ENCODE measurements at places on chromosomes 2 and 18. TPM values are rescaled to one million over a fixed set of nuclear protein-coding genes. Genes with fewer than 3 reads are reported as not detected.
A peak's percentile ranks its signal among the peaks of the same experiment; 100 is the strongest.

DNA sequence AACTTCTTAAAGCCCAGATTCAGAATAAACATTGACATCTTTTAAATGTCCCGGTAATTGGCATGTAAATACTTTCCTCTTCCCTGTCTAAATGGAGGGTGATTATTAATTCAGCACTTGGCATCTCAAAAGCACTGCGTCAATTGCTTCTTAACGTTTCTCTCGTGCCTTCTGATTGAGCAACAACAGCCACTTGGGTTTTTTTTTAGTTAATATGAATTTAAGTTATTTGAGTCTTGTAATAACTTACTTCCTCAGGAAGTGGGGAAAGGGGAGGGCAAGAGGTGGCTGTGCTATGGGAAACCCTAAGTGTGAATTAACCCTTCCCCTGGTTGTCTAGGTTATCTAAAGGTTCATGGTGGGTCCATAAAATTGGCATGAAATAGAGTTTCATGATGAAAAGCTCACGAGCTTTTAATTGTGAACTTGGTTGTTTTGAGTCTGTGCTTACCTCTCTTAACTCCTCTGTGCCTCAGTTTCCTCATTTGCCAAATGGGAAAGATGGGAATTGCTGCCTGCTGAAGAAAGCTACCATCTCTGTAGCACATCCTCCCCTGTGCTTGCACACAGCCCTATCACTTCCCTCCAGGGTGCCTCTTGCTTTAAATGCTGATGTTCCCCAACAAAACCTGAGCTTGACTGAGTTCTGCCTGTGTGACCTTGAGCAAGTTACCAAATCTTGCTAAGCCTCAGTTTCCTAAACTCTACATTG, 126.3 kb upstream of the BCL2L11 start:
- peak; percentile 39 for DNase-seq

DNA sequence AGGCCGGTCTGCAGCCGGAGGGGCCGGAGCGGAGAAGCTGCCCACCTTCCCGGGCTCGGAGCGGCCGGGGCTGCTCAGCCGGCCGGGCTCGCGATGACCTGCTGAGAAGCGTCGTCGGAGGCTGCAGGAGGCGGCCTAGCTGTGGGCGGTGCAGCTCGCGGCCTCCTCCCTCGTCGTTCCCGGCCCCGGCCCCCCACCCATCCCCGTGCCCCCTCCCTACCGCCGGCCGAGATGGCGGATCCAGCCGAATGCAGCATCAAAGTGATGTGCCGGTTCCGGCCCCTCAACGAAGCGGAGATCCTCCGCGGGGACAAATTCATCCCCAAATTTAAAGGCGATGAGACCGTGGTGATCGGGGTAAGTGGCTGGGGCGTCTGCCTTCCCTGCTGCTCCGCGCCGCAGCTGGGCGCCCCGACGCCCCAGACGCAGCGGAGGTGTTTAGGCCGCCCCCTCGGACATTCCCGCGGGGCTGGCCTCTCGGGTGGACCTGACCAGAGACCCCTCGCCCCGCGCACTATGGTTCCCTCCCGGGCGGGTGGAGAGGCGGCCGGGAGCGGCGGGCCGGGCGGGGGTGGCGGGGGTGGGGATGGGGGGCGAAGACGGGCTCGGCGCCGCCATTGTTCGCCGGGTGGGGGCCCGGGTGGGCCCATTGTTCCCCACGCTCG, 492 bp downstream of the KIF5C start:
- no peak for DNase-seq

DNA sequence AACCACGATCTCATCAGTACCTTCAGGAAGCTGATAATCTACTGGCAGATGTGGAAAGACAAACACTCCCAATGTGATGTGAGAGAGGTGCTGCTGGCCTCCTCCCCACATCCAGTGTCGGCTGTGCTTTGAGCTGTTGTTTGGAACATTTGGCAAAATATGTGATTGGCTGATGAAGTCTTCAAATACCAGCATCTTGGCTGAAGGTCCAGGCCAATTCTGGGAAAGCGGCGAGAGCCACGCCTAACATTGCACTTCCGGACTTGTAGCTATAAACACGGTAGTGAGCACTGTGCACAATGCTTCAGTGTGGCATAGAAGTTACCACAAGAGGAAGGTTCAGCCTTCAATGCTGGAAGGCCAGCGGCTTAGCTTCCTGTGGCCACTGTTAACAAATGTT, 198.8 kb downstream of the DCDC2C start:
- no peak for DNase-seq

DNA sequence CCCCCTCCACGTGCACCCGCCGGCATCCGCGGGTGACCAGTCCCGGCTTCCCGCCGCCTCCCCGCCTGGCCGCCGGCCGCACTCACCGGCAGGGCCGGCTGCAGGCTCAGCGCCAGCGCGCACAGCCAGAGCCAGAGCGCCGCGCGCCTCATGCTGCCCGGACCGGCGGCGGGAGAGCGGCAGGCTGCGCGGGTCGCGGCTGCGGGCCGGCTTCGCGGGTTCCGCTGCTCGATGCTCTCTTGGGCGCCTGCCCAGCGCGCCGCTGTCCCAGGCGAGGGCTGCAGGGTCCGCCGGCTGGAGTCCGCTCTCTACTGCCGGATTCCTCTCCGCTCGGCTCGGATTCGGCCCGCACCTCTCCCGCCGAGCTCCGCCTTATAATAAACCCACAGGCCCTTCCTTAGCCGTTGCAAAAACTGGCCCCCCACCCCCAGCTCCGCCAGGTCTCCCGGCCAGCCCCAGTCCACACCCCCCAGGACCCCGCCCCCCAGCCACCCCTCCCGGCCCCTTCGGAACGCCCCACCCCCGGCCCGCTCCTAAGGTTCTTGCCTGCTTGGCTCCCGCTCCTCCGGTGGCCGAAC, at the start of gene SDC1:
SDC1 (minus strand) TSS at position 415 of the 578 bp plus-strand sequence; CDS start at position 152, 263 bp downstream.
- no peak for DNase-seq

DNA sequence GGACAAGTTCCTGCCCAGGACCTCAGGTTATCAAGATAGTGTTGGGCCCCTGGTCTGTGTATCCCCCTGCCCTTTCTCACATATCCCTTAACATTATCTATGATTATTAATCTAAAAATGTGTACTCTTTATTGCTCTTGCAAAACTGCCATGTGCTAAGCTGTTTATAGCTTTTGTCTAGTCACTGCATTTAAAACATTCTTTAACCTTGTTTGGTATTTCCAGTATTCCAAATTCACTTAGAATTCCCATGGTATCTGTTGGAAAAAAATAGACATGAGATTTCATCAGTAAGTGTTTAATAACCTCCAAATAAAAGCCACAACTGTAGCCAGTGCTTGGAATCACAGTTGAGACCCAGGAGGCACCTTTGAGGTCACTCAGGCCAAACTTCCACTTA, 16.2 kb upstream of the GLS start:
- no peak for DNase-seq

GRCh38 chr2:120396013-120396860, 50.3 kb downstream of the INHBB start:
- DNase-seq: no peak

GRCh38 chr2:181394741-181395437, 62.3 kb upstream of the ITGA4 start:
- no peak for DNase-seq

GRCh38 chr2:20594957-20595356, 55.9 kb downstream of the HS1BP3 start:
- no peak for DNase-seq

GRCh38 chr2:156526950-156527636, 90.9 kb downstream of the GPD2 start:
- no peak for DNase-seq

- no peak for DNase-seq
Measured at GRCh38 chr2:215423928-215424540, 11.8 kb downstream of the FN1 start.

- peak; percentile 90 for DNase-seq
Measured at GRCh38 chr2:36438449-36438977, 82.9 kb downstream of the CRIM1 start.

DNA sequence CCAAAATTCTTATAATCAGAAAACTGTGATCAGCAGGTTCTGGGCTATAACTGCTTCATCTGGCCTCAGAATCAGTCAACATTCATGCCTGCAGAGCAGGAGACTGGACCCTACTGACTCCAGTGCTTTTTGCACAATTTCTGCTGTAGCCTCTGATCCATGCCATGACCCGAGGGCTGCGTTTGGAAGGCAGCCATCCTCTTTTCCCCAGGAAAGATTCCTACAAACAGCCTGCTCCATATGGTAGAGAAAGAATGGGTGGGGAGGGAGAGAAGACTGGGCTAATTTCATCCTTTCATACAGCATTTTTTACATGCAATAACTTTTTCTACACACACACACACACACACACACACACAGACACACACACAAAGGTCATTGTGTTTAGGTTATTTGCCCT, 133.0 kb upstream of the MMADHC start:
- DNase-seq: no peak

GRCh38 chr18:68219872-68220271, 495.0 kb downstream of the TMX3 start:
- no peak for DNase-seq

DNA sequence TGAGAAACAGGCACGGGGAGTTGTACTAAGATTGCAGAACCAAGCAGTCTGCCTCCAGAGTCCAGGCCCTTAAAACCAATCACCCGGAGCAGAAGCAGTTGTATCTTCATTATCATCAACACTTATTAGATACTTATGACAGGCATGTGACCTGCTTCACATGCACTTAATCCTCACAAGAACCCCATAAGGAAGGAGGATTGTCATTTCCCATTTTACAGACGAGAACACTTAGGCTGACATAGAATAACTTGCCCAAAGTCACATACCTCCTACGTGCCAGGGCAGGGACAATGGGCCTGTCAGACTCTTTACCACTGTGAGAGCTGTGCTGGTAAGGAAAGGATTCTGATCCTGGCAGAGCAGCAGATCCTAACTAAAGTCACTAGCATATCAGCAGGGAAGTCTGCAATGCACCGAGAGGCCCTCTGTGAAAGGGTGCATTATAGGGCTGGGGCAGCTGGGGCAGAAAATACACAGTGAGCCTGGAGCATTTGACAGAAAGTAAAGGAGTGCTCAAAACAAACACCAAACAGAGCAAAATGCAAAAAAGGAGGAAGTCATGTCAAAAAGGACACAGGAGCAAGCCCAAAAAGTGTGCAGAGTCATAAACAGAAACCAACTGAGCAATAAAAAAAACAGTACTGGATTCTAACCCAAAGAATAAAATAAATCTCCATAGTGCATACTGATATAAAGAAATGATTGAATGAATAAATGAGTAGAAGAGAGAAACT, 55.9 kb upstream of the SP3 start:
- DNase-seq: no peak

DNA sequence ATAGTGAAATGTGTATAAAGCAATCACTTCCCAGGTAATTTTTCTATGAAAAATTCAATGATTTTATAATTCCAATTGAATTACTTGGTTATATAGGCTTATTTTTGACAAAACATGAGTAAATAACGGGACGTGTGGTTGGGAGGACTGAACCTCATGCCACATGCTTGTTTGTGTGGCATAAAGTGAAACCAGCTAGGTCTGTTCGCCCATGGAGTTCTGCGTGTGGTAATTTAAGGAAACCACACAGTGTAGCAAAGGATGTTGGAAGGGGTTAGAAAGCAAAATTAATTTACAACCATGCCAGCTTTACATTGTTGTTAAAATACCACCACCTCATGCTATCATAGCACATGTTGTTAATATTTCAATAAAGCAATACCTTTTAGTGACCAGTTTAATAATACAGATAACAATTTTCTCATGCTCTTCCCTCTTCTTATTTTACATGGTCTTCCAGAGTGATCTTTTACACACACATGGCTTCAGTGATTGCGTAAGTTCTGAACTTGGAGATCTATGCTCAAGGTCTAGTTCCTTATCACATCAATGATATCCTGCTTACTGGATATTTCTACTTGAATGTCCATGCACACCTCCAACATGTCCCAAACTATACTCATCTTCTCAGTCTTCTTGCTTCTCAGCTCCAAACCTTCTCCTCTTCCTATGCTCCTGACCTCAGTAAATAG, 156.4 kb upstream of the ITGA4 start:
- DNase-seq: no peak

DNA sequence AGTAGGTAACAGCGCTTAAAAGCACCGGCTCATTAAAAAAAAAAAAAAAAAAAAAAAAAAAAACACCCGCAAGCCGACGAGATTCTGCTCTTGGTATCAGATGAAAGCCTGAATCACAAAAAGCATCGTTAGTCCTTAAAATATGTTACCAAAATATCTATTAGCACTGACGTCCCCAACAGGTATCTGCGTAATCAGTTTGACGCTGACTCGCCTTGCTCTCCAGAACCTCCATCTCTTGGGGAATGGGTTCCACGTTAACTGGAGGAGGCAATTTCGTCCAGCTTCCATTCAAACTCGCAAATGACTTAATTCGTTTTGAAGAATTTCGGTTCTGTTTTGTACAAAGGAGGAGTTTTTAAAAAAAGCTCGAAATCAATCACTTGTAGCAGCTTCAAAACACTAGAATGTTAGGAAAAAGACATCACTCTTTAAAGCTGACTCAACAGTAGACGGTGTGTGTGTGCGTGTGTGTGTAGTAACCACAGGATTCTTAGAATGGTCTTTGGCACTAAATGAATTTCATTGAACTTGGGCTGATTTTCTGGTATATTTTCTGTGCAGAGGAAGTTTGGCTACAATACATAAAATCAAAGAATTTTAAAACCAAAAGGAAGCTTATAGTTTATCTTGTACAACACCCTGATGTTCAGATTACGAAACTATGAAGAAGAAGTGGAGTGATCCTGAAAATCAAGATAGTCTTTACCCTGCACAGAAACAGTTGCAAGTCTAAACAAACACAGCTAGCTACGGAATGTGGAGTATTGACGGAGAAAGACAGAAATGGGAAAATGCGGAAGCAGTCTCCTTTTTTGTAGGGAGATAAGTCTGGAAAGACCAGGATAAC, 1.1 kb upstream of the PGAP1 start:
- DNase-seq: peak; percentile 64

- DNase-seq: no peak
Measured at GRCh38 chr2:133107058-133107815, 437.2 kb upstream of the LYPD1 start.

GRCh38 chr2:143939626-143940330, 580.1 kb downstream of the ZEB2 start:
- no peak for DNase-seq

- no peak for DNase-seq
Measured at GRCh38 chr2:101781791-101782426, 84.4 kb downstream of the MAP4K4 start.

GRCh38 chr18:7980136-7980535, 413.0 kb downstream of the PTPRM start:
- no peak for DNase-seq

GRCh38 chr2:95234286-95234785, 27.0 kb downstream of the ZNF892 start:
- DNase-seq: peak; percentile 36

GRCh38 chr2:49598231-49598630, 443.9 kb upstream of the FSHR start:
- DNase-seq: no peak

DNA sequence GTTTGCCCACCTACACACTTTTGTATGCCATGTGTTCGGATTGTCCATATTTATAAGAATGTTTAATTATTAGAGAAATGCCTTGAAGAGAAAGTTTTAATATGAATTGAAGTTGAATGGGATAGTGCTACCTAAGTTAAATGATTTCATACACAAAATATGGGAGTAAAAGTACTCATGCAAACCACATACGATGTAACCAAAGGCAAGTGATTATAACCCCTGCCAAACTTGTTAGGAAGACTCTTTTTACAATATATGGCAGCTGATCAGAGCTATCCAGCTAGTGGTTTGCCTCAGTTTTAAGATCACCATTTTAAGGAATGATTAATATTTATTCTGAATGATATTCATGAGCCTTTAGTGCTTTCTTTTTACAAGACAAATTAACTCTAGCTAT, 106.7 kb downstream of the MYO1B start:
- DNase-seq: no peak

Gene DNAH6
- total RNA-seq: 0.14 TPM

Gene NCL
- 227 TPM for total RNA-seq

Gene MYOM1
- 0.12 TPM for total RNA-seq

Gene OTOS
- total RNA-seq: not detected

Gene SLC5A7
- not detected for total RNA-seq

Gene MOGAT1
- not detected for total RNA-seq

Gene UGT1A4
- 0.07 TPM for total RNA-seq
